Activated T-cell treated with anti-CD3 and anti-CD28 coated beads, Interleukin-2, amount 50 U/mL, for 48 hours (primary cell): ENCODE measurements at places on chromosomes 5 and 9.

GRCh38 chr5:149578896-149579295, 2.4 kb upstream of the ARHGEF37 start:
- no peak for DNase-seq

DNA sequence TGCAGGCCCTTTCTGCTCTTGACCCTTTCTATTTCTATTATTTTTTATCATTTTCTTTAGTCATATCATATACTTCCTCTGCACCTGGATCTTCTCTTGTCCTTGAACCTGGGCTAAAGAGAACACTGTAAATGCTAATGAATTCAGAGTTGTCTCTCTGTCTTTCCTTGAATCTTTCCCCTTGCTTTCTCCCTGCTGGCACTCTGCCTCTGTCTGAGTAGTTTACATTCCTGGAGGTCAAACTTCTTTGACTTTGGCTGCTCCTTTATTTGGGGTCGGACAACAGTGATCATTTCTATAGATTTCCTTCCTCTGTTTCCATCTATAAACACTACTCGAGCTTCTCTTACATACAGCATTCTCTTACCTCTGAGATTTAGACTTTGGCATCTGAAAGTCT, 47.1 kb downstream of the IZUMO3 start:
- no peak for DNase-seq

- DNase-seq, result peak; percentile 48
These were observed 1.1 kb downstream of the GCNT4 start for GRCh38 chr5:75051217-75051751.

GRCh38 chr5:76391014-76391413, 12.1 kb upstream of the IQGAP2 start:
- DNase-seq, result no peak

DNA sequence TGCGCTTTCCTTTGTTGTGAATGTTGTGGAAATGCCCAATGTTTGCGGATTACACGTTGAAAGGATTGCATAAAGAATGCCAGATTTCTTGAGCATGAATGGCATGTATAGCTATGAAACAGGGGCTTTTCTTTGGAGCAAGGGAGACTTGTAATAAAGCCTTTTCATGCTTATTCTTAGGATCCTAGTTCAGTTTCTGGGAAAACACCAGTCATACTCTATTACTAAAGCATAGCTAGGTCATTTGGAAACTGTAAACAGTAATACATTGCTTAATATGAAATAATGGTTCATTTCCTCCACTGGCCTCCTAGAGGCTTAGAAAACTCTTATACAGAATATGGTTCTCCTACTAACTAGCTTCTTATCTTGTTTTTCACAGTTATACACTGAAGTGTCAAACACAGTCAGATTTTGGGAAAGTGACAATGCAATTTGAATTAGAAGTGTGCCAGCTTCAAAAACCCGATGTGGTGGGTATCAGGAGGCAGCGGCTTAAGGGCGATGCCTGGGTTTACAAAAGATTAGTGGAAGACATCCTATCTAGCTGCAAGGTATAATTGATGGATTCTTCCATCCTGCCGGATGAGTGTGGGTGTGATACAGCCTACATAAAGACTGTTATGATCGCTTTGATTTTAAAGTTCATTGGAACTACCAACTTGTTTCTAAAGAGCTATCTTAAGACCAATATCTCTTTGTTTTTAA, 104.2 kb downstream of the MELK start:
- peak; percentile 24 for DNase-seq

- no peak for DNase-seq
These were observed 216.3 kb downstream of the RFK start for GRCh38 chr9:76177931-76178330.

DNA sequence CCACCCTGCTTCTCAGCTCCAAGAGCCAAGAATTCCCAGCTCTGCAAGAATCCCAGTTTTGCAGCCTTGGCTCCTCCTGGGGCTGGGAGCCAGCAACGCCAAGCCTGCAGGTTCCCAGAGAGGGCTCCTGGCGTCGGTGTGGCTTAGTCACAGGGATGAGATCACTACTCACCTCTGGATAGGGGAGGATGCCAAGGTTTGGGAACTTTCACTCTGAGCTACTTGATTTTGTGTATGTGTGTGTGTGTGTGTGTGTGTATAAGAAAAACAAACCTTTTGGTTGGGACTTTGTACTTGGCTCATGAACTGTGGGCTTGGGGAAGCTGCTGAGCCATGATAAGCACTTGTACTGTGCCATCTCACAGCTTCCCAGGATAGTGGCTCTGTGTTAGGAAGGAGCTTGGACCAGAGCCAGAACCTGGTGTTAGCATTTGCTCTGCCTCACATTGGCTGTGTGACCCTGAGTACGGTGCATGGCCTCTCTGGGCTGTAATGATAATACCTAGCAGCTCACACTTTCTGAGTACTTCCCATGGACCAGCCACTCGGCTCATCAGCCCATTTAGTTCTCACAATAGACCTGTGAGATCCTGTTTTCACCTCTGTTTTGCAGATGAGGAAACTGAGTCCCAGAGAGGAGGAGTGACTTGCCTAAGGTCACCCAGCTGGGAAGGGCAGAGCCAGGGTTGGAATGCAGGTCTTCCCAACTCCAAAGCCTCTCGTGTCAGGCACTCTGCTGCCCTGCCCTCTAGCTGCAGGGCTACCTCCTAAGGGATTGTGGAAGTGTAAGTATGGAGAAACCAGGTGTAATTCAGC, 41.4 kb upstream of the DAB2IP start:
- no peak for DNase-seq

DNA sequence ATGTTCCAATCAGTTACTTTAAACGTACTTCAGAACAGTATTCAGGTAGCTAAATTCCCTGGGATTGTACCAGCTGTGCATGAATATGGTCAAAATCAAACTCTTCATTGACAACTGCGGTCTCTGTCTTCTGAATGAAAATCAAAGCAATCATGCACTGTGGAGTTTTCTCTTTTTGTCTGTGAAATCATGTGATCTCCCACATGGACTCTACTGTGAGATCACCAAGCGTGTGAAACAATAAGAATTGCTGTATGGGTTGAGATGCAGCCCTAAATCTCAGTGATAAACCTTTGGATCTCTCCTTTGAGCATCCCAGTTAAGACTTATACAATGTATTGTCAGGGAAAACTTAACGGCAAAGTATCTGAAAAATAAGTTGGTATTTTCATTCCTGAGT, 6.1 kb downstream of the NRG2 start:
- no peak for DNase-seq

DNA sequence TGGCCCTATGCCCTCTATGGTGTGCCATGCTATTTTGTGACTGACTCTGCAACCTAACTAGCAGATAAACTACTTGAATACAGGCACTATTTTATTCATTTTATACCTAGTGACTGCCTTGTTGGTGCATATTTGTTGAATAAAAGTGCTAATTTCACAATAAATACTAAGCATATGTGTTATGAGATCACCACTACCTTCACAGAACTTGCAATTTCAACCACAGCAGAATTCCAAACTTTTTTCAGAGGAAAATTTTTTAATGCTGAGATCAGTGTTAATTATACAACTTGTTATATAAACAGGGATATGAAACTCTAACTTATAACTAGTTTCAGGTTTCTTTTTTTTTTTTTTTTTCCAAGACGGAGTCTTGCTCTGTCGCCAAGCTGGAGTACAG, 94.8 kb downstream of the NR3C1 start:
- DNase-seq, result no peak

- no peak for DNase-seq
These were observed 4.7 kb downstream of the CXXC5 start for GRCh38 chr5:139652788-139653241.

DNA sequence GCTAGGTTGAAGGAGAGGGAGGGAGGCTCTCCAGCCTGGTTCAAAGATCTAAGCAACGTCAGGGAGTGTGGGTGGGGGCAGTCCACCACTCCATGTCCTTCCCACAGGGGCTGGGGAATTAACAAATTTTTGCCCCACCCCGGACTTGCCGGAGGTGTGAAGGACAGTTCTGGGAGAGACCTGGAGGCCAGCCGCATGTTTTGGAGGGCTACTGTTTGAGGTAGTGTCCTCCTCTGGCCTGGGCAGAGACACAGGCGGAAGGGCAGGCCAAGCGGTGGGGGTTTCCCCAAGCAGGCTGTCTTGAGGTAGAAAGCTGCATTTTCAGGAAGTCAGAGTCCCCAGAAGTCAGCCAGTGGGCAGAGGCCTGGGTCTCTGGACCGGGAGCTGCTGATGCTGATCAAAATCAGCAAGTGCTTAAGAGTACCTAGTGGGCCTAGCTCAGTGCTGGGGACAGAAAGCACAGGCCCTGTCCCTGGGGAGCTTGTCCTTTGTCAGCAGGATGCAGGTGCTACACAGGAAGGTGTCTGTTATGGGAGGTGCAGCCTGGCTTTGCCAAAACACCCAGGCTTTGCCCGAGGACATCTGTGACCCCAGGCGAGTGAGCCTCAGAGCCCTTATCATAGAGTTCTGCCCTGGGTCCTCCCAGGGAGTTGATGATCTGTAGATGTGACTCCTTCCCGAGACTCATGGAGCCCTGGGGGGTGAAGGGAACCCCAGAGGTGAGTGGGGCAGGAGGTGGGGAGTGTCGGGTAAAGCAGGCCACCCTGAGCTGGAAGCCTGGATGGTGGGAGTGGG, 18.5 kb downstream of the JADE2 start:
- DNase-seq, result peak; percentile 67

- no peak for DNase-seq
These were observed 30.4 kb downstream of the NFX1 start for GRCh38 chr9:33320568-33321261.
